ENCODE measurements at places on chromosomes 1 and 21.

DNA sequence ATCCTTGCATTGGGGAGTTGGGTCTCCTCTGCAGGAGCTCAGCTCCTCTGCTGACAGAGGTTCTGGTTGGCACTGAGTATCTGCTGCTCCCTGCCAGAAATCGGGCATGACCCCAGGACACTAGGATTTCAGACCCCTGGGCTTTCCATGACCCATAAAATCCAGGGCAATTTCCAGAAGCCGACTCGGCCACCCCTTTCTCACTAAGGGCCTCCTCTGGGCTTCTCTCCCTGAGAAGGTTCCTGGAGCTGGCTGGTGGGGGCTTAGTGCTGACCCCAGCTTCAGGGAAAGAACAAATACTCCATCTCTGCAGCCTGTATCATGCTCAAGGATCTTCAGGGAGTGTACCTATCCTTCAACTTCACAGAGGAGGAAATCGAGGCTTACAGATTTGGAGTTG is 603.4 kb downstream of the PTPRU start:
- no peak for DNase-seq

DNA sequence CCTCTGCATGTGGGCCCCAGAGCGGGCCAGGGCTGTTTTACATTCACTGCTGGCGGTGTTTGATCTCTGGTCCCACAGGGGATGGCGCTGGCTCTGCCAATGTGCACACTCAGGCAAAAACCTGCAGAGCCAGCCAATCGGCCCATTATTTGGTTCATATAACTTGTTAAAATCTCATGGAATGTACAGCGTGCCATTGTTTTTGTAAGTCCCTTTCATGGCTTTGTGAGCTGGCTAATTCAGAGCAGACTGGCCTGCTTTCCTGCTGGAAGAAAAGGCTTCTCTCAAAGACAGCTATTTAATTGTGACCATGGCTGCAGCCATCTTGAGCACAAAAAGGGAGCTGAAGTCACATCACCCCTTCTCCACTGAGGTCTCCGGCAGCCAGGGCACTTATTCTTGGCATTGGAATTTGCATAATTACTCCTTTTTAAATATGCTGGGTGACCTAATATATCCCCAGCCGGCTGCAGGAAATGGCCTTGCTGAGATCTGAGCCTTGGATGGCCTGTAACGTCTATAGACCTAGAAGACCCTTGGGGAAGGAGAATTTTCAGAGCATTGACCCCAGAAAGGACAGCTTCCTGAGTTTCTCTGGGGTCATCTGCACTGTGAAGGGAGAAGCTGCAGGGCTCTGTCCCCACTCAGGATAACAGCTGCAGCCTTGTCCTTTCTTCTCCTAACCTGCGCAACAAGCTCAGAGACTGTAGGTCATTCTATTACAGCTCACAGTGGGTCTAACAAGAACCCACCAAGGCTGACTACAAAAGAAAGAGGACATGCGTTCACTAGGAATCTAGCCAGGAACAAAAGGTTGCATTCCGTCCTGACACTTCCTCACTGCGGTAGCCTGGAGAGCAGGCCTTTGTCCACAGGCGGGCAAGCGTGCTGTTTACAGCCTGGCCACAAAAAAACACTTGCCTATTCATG is 45.8 kb downstream of the BCAR3 start:
- DNase-seq = no peak

GRCh38 chr1:11187931-11188330 is 1.2 kb upstream of the ANGPTL7 start:
- DNase-seq = no peak

GRCh38 chr1:218568962-218569550 is 223.9 kb downstream of the TGFB2 start:
- DNase-seq = no peak

DNA sequence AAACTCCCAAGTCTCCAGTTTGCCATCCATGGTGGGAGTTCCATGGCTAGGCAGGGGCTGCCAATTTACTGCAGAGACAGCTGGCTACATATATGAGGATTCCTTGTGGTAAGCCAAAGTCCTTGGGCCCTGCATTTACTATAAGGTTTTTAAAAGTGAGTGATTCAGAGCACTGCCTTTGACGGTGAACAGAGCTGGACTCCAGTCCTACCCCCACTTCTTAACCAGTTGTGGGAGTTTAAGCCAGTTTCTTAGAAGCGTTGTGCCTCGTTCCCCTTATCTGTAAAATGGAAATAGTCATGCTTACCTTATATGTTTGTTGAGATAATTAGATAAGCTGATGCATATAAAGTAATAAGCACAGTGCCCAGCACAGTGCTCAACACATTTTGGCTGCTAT is 64.6 kb downstream of the LRIG2 start:
- DNase-seq = no peak
